ELR (cell line): ENCODE measurements at places on chromosomes 4 and X.

GRCh38 chr4:138728566-138728965, 287.0 kb upstream of the NOCT start:
- DNase-seq: no peak

DNA sequence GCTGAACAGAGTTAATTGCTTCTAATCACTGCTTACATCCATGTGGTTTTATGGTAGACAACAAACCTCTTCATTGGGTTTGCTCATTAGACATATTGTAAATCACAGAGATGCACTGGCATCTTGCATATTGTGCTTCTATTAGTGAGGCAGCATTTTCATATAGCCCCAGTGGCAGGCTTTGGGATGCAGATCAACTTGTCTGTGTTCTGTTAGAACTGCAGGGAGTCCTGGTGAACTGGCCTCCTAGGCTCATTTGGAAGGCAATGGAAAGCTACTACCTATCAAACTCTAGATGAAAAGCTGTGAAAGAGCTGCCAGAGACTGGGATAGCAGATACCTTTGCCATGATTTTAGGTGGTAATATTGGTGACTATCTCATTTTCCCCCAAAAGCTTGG, 108.8 kb downstream of the NAA11 start:
- no peak for DNase-seq

DNA sequence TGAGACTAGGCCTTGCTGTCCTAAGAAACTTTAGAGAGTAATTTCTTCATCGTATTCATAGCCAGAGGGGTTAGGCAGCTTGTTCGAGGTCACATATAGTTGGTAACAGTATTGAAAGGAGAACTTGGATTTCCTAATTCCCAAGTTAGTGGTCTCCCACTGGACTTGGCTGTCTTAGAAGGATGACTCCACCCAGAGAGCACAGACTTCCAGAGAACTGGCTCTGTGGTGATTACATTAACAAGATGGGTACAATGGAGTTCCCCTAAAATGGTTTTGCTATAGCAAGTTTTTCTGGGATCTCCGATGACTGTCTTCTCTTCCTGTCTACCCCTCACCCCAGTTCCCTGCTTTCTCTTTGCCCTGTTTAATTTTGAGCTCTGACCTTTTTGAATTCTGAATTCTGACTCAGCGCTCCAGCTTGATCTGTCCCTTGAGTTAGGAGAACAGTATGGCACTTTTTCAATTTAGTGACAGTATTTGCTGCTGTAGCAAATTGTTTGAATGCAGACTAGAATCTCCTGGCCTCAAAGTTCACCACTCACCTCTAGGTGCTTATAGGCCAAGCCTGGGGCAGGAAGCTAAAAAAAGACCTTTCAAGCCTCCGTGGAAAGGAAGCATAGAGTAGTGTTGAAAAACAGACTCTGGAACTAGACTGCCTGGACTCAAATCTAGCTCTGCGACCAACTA, 6.9 kb downstream of the MSN start:
- peak; percentile 31 for DNase-seq

DNA sequence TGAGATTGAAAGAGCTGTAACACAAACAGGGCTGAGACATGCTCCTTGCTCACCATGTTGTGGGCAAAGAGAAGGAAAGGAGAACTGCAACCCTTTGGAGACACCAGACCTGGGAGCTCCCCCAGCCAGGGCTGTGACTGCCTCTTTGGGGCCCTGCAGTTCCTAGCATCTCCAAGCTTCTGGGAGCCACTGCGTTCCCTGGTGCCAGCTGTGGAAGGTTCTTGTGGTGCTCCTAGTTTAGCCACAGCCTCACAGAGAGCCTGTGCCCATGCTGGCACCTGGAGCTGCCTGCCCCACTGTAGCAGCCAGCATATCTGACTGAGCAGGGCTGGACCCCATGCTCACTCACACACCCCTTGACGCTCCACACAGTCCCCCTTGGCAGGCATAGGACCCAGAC, 141.7 kb downstream of the PDHA2 start:
- DNase-seq: no peak

GRCh38 chr4:105059337-105059736, 87.3 kb upstream of the TET2 start:
- no peak for DNase-seq

- no peak for DNase-seq
Measured at GRCh38 chr4:142528433-142528832, 317.7 kb downstream of the INPP4B start.

GRCh38 chr4:170005472-170005871, 20.7 kb downstream of the MFAP3L start:
- no peak for DNase-seq

GRCh38 chr4:80776168-80776567, 254.3 kb upstream of the BMP3 start:
- DNase-seq: no peak

DNA sequence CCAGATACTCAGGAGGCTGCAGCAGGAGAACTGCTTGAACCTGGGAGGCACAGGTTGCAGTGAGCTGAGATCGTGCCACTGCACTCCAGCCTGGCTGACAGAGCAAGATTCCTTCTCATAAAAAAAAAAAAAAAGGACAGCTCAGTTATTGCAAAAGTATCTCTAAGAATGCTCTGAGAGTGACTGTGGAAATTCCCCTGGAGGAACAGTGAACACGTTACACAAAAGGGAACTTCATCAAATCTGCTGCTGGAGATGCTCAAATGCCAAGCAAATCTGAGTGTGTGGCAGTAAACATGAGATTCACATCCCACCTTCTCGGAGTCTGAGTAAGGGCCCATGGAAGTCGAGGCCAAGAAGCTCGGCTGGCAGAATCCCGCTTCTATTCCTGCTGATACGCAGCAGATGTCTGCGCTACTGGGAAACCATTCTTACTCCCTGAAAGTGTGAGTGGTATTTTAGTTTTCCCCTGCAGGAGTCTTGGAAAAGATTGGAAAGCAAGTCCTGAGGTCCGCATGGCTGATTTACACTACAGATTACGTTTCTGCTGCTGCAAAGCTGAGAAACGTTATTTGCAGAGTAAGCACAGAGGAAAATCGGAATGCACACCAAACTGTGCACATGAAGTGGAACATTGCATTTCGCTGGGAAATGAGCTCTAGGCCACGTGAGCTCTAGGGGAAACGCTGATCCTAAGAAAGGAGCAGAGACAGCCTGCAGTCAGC, 162.9 kb downstream of the NSUN7 start:
- DNase-seq: no peak

- no peak for DNase-seq
Measured at GRCh38 chr4:84459783-84460182, 39.3 kb downstream of the NKX6-1 start.

- no peak for DNase-seq
Measured at GRCh38 chrX:46262304-46262703, 282.9 kb downstream of the ZNF674 start.

DNA sequence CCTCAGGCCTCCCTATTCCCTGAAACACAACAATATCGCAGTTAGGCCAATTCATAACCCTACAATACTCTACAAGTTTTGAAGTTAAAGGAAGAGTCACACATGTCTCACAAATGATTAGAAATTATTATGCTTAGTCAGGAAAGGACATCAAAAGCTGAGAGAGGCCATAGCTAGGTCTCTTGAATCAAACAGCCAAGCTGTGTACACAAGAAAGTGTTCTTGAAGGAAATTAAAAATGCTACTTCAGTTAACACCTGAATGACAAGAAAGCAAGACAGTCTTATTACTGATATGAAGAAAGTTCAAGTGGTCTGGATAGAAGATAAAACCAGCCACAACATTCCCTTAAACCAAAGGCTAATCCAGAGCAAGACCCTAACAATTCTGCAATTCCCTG, 23.6 kb upstream of the GUCY1A1 start:
- no peak for DNase-seq

- DNase-seq: peak; percentile 23
Measured at GRCh38 chr4:121789455-121789854, 11.7 kb upstream of the EXOSC9 start.

DNA sequence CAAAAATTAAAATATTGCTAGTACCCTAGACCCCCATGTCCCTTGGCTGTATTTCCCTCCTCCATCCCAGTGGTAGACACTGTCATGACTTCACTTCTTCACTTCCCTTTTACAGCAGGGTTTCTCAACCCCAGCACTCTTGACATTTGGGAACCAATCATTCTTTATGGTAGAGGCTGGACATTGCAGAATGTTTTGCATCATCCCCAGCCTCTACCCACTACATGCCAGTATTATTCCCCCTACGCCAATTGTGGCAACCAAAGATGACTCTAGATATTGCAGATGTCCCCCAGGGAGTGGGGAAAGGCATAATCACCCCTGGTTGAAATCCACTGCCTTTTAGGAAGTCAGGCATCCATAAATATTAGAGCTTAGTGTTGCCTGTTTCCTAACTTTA, 138.6 kb downstream of the AMELX start:
- DNase-seq: no peak

DNA sequence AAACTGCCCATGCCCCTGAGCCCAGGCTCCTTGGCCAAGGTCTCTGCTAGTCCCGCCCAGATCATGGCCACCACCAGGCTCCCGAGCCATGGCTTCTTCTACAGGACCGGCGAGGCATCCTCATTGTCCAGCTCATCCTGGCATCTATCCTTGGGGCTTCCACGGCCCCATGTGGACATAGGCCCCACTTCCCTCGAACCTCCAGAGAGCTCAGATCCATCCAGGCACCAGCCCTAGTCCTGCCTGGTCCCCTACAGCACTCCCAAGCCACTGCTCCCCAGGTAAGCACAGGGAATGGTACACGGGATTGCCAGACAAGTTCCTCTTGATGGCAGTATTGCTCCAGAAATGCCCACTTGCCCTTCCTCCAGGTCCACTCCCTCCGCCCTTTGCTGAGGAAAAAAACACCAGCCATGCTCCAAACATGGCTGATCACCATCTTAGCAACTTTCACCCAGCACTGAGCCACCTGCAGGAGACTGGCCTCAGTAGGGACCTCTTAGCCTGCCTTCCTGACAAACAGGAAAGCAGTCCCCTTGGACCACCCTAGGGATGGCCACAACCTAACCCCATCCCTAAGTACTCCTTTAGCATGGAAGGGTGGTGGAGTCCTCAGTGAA, 272.1 kb upstream of the AGTR2 start:
- DNase-seq: no peak

GRCh38 chr4:110518889-110519490, 43.0 kb downstream of the ENPEP start:
- DNase-seq: peak; percentile 45

DNA sequence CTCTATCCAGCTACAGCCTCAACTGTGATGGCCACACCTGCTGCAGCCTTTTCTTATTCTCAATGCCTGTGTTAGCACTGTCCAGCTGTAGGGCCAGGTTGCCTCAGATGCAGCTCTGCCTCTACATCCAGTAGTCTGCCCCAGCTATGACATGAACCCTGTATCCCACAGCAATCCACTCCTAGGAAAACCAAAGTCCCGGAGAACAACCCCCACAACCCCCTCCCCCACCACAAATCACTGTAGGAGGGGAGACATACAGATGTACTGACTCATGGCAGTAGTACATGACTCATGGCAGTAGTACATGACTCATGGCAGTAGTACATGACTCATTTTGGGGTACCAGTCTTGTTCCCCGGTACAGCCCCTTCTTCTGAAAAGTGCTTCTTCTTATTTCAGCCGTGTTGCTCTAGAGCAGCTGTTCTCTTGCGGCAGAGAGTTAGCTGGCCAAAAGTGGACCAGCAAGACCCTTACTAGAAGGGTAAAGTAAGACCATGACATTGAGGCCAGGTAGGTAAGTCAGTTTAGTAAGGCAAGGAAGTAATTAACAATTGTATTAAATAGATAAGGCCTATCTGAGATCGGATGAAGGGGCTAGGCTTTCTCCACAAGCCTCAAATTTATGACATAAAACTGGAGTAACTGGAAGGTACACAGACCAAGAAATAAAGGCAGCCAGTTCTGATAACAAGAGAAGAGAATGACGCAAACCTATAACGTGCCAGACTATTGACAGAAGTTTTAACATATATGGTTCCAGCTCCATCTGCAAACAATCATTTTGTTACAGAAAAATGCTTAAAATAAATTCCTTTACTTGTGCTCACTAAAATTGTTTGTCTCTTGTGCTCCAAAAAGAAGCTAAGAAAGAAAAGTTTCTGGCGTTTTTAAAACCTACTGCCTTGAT, 221.4 kb downstream of the TACR3 start:
- DNase-seq: peak; percentile 79

GRCh38 chrX:22730542-22730941, 269.2 kb upstream of the DDX53 start:
- no peak for DNase-seq

GRCh38 chr4:13483136-13483767, 888 bp downstream of the RAB28 start:
- peak; percentile 54 for DNase-seq

GRCh38 chrX:133783274-133783673, 202.1 kb downstream of the GPC3 start:
- no peak for DNase-seq

- DNase-seq: peak; percentile 58
Measured at GRCh38 chr4:83109480-83110222, 4.9 kb downstream of the PLAC8 start.

DNA sequence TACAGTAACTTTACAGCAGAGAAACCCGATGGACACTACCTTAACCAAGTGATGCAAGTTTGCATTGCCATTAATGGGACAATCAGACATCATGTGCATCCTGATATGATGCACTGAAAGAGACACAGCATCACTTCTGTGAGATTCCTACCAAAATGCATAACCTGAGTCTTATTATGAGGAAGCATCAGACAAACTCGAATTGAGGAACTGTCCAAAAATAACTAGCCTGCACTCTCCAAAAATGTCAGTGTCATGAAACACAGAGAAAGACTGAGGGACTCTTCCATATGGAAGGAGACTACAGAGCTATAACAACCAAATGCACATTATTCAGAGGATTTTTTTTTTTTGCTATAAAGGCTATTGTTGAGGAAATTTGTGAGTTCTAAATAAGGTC, 66.6 kb upstream of the IQSEC2 start:
- no peak for DNase-seq

- no peak for DNase-seq
Measured at GRCh38 chr4:18007625-18008024, 13.9 kb downstream of the LCORL start.

GRCh38 chr4:184599492-184600135, 49.6 kb downstream of the CASP3 start:
- DNase-seq: peak; percentile 68

GRCh38 chr4:76716658-76717057, 181.3 kb downstream of the SOWAHB start:
- no peak for DNase-seq

DNA sequence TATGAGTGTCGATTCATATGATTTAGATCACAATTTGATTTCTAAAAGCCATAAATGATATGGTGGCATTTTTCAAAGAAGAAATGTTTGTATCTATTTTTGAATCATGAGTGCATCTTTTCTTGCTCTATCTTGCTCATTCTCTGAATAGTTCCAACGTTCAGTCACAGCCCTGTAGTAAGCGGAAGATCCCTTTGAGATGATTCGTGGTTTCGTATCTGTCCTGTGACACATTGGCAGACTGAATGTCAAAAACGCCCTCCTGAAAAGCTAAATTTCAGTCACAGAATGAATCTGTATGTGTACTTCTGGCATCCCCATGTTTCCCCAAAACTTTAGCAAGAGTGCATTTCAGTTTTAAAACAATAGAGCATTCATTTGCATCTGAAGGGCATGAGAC, 1066.9 kb upstream of the TENM3 start:
- DNase-seq: peak; percentile 29

- no peak for DNase-seq
Measured at GRCh38 chrX:54116391-54116790, 66.7 kb downstream of the FAM120C start.
